ENCODE measurements at places on chromosomes 2 and 18.

DNA sequence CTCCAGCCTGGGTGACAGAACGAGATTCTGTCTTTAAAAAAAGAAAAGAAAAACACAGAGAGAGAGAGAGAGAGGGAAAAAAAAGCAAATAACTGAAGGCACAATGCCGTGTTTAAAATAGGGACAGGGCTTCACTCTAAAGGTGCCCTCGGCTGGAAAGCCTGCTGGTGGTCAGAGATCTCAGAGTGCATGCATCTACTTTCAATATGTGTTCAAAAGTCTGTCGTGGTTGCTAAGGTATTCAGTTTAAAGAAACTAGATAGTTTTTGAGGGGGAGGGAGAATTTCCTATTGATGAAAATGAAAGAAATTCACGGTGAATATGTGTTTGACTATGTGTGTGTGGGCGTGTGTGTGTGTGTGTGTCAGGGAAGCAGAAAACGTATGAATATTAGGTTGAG lies 11.0 kb upstream of the CBLN2 start:
- DNase-seq = no peak

- DNase-seq = peak; percentile 34
Observed at GRCh38 chr18:74533666-74534065, 634 bp upstream of the CNDP1 start.

DNA sequence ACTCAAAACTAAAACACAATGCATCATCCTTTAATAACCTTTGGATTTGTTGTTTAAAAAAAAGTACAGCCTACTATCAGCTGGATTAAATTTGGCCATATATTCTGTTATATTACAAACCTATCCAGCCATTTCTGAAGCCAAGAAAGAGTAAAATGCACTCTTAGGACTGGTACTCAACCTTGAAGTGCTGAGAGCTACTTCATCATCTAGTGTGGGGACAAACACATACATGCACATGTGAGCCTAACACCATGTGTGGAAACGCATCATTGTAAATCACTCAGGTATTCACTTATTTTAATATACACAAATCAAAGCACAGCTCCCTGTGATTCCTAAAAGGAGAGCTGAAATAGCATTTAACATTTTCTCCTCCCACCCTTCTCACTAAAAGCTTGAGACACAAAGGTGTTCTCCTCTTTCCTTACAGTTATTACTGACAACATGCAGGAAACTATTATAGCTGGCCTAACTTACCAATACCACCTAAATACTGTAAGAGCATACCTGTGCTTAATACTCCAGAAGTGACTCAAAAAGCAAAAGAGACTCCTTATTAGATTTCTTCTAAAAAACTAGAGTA lies 7.5 kb downstream of the BAZ2B start:
- DNase-seq = no peak

DNA sequence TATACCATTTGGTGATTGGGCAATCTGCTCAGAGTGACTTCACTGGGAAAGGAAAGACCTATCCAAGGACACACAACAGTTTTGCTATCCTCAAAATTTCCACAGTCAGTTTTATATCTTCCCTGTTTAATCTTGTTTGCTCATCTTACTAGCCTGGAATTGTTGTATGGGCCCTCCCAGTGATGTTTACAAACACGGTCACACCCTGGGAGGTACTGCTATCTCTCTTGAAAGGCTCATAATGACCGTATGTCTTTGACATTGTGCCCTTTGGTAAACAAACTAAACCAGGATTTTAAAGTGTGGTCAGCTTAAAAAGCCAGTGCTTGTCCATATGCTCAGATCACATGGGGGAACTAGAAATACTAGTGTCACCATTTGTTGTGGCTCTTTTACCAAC lies 277.0 kb downstream of the CDH2 start:
- no peak for DNase-seq

GRCh38 chr2:148096012-148096411 lies 75.1 kb downstream of the MBD5 start:
- DNase-seq = no peak

DNA sequence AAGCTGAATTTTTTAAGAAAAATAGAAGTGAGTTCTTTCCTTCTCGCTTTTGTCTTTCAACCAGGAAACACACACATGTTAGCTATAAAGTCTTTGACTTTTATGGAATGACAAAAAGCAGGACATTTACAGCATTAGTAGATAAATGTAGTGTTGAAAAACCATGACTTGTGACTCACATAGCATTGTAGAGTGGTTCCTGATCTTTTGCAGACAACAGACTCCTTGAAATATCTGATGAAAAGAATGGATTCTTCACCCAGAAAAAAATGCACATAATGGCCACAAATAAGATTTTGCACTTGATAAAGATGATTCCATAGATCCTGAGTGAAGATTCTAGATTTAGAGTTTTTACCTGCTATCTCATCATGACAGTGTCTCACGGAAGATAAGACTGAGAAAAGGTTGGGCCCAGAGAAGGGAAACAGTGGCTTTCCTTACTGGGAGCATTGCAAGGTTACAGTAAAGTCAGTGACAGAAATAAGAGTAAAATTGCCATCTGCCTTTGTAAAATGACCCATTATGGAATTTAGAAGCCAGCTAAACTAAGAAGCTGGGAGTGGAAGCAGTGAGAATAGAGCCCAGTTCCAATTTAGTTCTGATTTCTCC lies 14.0 kb downstream of the SMARCAL1 start:
- DNase-seq = no peak

DNA sequence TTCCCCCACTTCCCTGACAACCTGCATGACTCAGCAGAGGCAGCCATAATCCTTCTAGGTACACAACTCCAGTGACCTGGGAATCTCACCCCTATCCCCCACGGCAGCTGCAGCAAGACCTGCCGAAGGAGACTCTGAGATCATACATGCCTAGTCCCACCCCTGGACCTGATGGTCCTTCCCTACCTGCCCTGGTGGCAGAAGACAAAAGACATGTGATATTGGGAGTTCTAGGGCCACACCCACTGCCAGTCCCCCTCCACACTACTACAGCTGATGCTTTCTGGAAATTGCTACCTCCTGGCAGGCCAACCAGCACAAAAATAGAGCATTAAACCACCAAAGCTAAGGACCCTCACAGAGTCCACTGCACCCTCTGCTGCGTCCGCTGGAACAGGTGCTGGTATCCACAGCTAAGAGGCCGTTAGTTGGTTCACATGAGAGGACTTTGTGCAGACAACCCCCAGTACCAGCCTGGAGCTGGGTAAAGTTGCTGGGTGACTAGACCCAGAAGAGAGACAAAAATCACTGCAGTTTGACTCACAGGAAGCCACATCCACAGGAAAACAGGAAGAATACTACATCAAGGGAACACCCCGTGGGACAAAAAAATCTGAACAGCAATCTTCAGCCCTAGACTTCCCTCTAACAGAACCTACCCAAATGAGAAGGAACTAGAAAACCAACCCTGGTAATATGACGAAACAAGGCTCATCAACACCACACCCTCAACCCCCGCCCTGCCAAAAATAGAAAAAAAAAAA lies 12.5 kb downstream of the MARCO start:
- no peak for DNase-seq

DNA sequence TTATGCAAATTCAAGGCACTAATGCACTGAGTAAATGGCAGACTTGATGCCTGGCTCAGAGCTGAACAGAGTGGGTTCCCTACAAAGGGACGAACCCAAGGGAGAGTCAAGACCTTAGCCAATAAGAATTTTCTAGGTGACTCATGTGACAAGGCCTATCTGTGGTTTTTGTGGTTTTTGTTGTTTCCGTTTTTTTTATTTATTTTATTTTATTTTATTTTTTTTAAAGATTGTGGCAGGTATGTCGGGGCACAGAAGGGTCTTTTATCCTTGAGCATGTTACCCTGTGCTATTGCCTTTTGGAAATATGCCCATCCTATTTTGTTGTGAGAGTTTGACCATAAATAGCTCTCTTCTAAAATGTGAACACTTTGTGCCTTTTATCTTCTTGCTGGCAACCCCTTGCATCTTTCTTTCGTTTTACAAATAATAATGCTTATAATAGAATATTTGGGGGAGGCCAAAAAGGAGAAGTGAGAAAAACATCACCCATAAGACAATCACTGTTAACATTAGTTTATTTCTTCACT lies 113.4 kb upstream of the AQP4 start:
- no peak for DNase-seq

DNA sequence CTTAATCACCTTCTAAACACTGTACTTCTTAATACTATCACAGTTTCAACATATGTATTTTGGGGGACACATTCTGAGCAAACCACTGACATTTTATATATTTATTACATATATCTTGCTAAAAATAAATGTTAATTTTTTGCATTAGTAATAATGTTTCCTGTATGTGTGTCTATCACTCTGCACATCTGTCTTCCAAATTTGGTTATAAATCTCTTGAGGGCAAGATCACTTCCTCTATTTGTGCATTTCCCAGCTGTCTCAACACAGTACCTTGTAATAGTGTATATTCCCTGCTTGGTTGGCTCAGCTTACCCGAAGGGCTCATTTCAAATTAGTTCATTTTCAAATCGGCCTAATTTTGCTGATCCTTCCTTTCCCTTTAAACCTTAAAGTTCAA lies 617.1 kb upstream of the GYPC start:
- no peak for DNase-seq

- no peak for DNase-seq
Observed at GRCh38 chr18:45444040-45444439, 171.2 kb upstream of the SLC14A2 start.

DNA sequence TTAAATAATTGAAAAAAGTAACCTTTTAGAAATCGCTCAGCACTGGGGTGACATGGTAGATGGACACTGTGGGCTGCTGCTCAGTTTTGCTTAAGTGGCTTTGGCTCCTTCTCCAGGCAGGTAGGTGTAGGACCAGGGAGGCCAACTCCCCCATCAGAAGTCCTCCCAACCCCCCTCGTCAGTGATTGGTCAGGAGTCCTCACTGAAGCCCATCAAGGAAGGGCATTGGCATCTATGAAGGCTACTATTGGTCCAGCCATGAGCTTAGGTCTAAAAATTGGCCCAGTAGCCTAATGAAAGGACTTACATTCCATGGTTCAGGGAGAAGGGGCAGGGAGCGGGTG lies 34.7 kb downstream of the ST3GAL5 start:
- no peak for DNase-seq

- no peak for DNase-seq
Observed at GRCh38 chr2:206937555-206937954, 1.8 kb upstream of the CPO start.

DNA sequence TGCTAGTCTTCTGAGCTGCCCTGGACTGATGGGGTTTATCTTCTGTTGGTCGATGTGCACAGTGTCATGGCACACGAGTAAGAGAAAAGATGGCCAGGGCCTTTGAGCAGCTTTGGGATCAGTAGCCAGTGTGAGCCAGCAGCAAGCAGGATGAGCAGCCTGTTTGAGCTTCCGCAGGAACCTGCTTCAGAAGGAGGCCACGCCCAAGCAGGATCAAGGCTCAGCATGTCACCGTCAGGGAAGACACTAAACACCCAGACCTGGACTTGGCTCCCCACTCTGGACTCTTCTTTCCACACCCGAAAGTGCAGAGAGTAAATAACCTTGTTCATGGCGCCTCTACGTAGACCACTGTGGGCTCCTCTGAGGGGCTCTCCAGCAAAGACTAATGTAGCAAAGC lies 25.2 kb upstream of the ASB1 start:
- DNase-seq = no peak

- peak; percentile 83 for DNase-seq
Observed at GRCh38 chr2:27954771-27955383, 64.3 kb downstream of the BABAM2 start.

DNA sequence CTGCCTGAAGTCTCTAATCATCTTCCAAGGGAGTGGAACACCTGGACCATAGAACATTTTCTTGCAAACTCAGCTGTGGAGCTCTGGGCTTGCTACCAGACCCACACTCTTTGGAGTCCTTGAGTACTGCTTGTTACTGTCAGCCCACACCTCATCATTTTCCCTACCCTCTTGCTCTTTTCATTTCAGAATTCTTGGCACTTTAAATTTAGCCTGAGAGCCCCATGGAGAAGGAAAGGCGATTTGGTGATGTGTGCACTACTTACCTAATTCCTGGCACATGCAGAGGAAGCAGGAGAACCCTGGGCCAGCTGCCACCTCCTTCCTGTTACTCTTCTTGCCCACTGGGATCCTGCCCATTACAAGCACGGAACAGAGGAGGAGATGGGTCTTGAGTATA lies 31.7 kb downstream of the TMEM178A start:
- DNase-seq = no peak

GRCh38 chr18:67875944-67876343 lies 359.4 kb upstream of the DSEL start:
- no peak for DNase-seq

- DNase-seq = no peak
Observed at GRCh38 chr18:30081122-30081521, 961.4 kb downstream of the DSC3 start.

- DNase-seq = peak; percentile 38
Observed at GRCh38 chr2:235506291-235506996, 12.6 kb downstream of the AGAP1 start.

- DNase-seq = no peak
Observed at GRCh38 chr2:148615381-148615841, 29.1 kb upstream of the EPC2 start.

DNA sequence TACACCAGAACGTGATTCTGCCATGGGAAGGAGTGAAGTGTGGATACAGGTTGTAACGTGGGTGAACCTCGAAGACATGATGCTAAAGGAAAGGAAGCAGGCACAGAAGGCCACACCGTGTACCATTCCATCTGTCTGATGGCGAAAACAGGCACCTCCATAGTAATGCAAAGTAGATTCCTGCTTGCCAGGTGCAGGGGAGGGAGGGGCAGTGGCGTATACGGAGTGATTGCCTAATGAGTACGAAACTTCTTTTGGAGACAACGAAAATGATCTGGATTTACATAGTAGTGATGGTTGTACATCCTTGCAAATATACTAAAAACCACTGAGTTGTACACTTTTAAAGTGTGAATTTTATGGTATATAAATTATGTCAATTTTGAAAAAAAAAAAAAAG lies 106.7 kb downstream of the GBX2 start:
- DNase-seq = no peak

- no peak for DNase-seq
Observed at GRCh38 chr18:30088238-30089015, 954.1 kb downstream of the DSC3 start.

DNA sequence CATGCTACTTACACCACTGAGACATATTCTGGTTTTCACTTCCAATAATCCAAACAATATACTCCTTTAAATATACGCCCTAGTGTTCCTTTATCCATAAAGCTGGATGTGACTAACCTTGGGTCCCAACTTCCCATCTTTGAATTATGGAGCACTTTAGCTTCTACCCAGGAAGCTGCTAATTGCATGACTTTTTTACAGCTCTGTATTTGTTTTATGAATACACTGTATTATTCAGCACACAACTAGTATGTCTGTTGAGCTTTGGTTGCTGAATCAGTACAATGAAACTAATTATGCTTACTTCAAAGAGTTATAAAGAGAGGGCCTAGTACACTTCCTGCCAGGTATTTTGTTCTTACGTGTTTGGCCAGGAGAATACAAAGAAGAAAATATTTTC lies 118.5 kb downstream of the BAZ2B start:
- DNase-seq = no peak

Measured in posterior vena cava (tissue), 2 donors.